Esophagus muscularis mucosa (tissue), 4 donors: ENCODE measurements at places on chromosomes 1 and 21. TPM values are rescaled to one million over a fixed set of nuclear protein-coding genes. Genes with fewer than 3 reads are reported as not detected.

GRCh38 chr1:183273300-183273699 lies 87.2 kb downstream of the LAMC2 start:
- DNase-seq: no peak

DNA sequence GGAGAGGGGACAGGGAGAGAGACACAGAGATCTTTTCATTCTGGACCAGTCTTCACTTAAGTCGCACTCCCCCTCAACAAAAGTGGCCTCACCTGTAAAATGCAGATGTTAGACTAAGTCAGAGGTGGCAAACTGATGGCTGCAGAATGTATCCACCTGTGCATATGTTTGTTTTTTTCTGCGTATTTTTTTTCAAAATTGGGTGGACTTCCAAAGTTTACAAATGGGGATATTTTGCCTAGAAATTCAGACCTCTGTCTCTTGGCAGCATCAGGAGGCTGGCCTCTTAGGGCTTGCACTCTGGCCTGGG lies 525.0 kb downstream of the MATN1 start:
- DNase-seq: peak; percentile 57

DNA sequence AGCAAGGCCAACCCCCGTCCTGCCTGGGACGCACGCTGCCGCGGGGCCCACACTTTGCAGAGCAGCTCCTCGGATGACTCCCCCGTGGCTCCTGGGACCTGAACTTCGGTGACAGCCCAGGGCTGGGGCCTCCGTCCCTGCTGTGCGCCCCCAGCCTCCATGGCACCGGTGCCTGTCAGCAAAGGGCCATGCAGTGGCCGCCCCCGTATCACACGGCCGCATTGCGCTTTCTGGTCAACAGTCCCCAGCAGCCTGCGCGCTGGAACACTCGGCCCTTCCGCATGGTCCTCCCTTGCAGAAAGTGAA lies 18.0 kb downstream of the NADK start:
- no peak for DNase-seq

- DNase-seq: no peak
Observed at GRCh38 chr1:209486861-209487593, 96.5 kb upstream of the CAMK1G start.

DNA sequence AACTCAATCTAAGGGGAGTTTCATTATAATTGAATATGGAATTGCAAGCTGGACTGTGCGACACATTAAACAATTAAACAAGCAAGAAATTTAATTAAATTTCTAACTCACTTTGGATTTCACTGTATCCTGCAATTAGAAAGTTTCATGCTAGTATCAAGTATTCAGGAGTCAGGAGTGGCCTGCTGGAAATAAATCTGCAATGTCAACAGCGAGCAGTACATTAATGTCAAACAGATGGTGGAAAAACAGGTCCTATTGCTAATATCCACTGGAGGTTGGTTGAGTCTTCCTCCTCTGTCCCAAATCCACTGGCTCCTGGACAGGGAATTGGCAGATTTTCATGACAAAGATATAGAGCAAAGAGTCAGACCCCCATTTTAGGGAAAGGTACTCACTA lies 237.1 kb downstream of the VAV3 start:
- no peak for DNase-seq

CYP4A22 gene
- total RNA-seq: 0.19 TPM

GRCh38 chr1:212752252-212752933 lies 39.2 kb downstream of the NSL1 start:
- no peak for DNase-seq

DNA sequence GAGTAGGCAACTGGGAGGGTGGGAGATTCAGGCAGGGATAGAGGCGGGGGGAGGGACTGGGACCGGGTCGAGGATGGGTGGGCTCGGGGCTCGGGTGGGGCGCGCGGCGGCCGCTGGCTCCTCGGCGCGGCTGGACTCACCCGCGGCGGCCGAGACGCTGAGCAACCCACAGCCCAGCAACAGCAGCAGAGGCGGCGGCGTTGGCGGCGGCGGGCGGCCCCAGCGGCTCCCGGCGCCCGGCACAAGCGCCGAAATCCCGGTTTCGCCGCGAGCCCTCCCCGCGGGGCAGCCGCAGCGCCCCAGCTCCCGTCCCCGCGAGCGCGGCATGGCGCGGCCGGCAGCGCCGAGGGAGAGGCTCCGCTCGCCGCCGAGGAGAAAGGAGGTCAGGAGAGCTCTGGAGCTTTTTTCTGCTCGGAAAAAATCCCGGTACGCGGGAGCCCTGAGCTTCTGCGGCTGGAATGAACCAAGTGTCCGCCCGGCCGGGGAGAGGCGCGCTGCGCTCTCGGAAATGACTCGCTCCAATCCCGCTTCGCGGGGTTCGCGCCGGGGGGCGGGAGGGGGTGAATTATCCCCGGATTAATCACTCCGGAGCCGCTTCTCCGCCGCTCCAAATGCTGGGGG lies at the start of gene CSMD2:
Gene CSMD2, minus strand, starts transcription at position 460 of the 621 bp plus-strand sequence. Its CDS starts 133 bp downstream, at position 327.
- DNase-seq: no peak

TOR1AIP2 gene
- 46.0 TPM for total RNA-seq

DPH2 gene
- total RNA-seq: 13.7 TPM

DNA sequence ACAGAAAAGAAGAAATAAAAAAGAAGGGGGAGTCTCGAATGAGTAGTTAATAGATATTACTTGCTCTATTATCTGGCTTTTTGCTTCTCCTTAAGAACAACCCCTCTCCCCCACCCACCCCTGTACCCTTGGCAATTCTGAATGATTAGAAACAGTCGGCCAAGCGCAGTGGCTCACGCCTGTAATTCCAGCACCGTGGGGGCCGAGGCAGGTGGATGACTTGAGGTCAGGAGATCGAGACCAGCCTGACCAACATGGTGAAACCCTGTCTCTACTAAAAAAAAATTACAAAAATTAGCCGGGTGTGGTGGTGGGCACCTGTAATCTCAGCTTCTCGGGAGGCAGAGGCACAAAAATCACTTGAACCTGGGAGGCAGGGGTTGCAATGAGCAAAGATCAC lies 42.7 kb downstream of the GATAD2B start:
- no peak for DNase-seq

DNA sequence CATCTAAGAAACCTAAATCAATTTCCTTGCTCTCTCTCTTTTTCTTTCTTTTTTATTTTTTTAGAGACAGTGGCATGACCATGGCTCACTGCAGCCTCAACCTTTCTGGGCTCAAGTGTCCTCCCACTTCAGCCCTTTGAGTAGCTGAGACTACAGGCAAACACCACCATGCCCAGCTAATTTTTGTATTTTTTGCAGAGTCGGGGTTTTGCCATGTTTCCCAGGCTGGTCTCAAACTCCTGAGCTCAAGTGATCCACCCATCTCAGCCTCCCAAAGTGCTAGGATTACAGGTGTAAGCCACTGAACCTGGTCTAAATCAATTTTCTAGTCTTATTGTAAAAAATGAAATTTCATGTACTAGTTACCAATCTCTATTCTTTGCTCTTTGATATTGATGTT lies 108.9 kb downstream of the LHX8 start:
- DNase-seq: no peak
